Stimulated activated CD8-positive, alpha-beta memory T cell treated with anti-CD3 and anti-CD28 coated beads, Interleukin-12 subunit alpha, Interleukin-12 subunit beta, amount 100 ng/mL, for 4 hours (primary cell): ENCODE measurements at places on chromosomes 2 and 18.

DNA sequence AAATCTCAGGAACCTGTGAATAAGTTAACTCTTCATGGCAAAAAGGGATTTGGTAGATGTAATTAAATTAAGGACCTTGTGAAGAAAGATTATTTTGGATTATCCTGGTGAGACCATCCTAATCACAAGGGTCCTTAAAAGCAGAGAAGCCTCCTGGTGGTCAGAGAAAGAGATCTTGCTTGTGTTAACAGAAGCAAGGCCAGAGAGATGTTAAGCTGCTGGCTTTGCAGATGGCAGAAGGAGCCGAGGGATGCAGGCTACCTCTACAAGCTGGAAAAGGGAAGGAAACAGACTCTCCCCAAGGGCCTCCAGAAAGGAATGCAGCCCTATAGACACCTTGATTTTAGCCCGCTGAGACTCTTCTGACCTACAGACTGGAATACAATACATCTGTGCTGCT, 197.0 kb downstream of the STK39 start:
- no peak for DNase-seq

- DNase-seq = no peak
Measured at GRCh38 chr2:62343636-62344337, 147.9 kb downstream of the B3GNT2 start.

DNA sequence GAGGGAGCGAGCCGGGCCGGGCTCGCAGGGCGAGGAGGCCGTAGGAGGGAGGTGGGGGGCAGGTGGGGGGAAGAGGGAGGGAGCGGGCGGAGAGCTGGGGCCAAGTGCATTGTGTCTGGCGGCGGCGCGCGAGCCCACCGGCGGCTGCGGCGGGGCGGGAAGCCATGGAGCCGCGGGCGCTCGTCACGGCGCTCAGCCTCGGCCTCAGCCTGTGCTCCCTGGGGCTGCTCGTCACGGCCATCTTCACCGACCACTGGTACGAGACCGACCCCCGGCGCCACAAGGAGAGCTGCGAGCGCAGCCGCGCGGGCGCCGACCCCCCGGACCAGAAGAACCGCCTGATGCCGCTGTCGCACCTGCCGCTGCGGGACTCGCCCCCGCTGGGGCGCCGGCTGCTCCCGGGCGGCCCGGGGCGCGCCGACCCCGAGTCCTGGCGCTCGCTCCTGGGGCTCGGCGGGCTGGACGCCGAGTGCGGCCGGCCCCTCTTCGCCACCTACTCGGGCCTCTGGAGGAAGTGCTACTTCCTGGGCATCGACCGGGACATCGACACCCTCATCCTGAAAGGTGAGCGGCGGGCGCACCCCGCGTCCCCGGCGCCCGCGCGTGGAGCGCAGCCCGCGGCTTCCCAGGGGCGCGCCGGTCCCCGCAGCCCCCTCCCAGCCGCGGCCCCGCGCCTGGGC, at the start of gene TMEM178A:
TSS of gene TMEM178A (plus strand) at position 107 of the 680 bp plus-strand sequence. CDS start at position 165, 58 bp downstream.
- DNase-seq = no peak

- DNase-seq = no peak
Measured at GRCh38 chr2:3490191-3491170, 28.9 kb downstream of the ADI1 start.

- DNase-seq = no peak
Measured at GRCh38 chr2:6053743-6054142, 361.6 kb downstream of the SOX11 start.

DNA sequence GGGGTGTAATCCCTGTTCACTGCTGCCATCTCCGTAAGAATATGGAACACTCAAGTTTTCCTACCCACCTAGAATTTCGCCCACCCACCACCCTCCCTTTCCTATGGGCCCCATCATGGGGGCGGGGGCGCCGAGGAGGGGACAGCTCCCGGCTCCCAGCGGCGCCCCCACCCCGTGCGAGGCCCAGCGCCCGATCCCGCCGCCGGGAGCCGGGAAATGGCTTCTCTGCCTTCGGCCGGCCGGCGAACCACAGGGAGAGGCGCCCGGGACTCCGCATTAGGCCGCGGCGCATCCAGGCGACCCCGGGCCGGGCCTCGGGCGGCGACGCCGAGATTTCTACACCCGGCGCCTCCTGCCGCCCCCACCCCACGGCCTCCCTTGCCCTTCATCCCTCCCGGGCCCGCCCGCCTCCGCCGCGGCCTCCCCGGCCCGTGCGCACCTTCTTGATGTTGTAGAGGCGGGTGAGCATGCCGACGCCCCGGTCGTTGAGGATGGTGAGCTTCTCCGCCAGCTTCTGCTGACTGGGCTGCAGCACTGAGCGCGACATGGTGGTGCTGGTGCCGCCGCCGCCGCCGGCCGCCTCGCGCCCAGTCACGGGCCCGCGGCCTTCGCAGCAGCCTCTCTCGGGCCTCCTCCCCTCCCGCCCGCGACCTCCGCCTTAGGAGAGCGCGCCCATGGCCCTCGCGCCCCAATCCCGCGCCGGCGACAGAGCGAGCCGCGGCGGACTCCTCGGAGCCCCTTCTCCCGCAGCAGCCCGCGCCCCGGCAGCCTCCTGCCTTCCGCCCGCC, 510 bp downstream of the NCKAP1 start:
- no peak for DNase-seq

DNA sequence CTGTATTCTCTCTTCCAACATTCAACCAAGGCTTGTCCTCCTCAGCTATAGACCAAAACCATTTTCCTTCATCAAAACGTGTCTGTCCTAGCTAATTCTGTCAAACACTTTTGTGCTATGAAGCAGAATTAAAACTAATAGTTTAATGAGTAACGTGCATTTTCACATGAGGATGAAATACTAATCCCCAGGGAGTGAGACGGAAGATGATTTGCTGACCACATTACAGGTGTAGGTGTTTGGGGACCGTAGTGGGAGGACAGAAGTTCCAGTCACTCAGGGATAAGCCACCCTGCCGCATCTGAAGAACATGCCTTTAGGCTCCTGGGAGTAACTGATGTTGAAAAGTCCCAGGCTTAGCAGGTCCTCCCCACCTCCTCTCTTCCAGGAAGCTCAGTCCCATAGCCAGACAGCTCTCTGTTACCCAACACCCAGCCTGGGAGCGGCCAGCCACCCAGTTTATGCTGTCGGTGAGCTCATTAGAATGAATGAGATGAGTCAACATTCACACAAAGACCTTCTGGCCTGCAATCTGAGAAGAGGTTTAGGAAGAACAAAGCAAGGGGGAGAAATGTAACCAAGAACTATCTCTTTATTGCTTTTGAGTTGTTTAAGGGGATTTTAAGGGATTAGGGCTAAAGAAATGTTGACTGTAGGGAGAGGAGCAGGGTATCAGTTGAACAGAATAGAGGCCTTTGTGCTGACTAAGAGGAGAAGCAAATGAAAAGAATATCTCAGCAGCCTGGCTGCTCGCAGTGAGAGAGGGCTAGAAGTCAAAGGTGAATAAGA, 122.5 kb downstream of the FOXI3 start:
- DNase-seq = no peak

- no peak for DNase-seq
Measured at GRCh38 chr2:48414980-48415835, 114.7 kb upstream of the STON1 start.

DNA sequence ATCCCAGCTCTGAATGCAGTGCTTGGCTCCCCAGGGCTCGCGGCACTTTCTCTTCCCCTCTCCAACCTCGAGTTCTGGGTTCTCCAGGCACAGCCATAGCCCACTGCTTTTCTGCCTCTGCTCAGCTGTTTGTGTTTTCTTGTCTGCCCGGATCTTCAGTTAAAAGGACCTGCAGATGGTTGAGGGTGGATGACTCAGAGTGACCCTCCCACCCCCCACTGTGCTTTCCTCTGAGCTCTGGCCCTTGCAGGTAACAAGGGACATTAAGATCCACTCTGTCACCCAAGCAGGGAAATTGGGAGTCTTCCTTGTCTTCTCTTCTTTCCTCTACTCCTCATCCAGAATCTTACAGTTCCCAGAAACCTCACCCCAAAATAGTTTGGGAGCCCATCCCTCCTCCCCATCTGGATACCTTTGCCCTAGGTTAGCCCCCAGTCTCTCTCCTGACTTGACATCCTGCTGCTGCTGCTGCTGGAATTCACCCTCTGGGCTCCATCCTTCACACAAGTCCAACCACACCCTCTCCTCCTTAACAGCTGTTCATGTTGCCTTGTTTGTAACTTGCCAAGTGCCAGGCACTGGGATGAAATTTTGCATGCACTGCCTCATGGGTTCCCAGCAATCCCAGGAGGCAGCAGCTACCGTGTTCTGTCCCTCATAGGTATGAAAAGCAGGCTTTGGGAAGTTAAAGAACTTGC, 157.9 kb upstream of the TTC39C start:
- no peak for DNase-seq

- no peak for DNase-seq
Measured at GRCh38 chr18:32920796-32921787, 148.3 kb upstream of the KLHL14 start.

- no peak for DNase-seq
Measured at GRCh38 chr2:229282758-229283546, 11.9 kb upstream of the PID1 start.

DNA sequence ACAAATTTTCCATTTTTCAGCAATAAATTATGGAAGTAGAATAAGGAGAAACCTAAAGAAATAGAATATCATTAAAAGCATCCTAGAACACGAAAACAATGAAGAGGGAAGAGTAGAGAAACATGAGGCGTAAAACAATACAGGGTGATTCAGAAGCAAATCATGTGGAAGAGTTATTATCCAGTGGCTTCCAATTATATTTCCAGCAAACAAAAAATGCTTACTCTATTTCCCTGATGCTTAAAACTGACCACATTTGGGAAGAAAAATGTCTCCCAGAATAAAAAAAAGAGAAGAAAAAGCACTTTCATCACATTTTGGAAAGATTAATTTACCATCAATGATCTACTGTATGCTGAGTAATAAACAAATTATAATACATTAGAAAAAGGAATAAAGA, 192.6 kb downstream of the CD226 start:
- no peak for DNase-seq

- no peak for DNase-seq
Measured at GRCh38 chr18:42446195-42446594, 491.2 kb downstream of the PIK3C3 start.

DNA sequence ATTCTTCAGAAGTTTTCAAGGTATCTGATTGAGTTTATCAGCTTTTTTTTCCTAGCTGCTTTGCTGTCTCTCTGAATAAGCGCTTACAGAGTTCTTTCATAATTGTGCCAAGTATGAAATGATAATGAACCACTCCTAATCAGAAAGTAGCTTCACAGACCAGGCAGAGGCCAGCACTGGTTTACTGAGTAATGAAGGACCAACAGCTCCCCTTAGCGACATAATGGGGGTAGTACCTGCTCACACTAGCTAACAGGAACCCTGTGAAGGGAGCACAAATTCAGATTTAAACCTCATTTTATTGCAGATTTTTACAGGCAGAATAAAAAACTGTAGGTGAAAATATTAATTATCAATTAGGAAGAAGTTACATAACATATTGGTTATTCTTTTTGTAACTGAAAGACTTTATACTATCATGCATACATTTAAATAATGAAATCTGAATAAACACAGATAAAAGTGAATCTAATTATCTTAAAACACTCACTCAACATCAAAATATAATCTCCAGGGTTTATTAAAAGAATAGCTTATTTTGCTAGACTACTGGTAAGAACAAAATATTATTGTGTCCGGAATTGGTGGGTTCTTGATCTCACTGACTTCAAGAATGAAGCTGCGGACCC, 53.7 kb upstream of the LRRC30 start:
- no peak for DNase-seq

- DNase-seq = no peak
Measured at GRCh38 chr2:127082974-127083373, 24.0 kb downstream of the BIN1 start.

GRCh38 chr2:240168041-240168440, 27.6 kb upstream of the OTOS start:
- DNase-seq = no peak

DNA sequence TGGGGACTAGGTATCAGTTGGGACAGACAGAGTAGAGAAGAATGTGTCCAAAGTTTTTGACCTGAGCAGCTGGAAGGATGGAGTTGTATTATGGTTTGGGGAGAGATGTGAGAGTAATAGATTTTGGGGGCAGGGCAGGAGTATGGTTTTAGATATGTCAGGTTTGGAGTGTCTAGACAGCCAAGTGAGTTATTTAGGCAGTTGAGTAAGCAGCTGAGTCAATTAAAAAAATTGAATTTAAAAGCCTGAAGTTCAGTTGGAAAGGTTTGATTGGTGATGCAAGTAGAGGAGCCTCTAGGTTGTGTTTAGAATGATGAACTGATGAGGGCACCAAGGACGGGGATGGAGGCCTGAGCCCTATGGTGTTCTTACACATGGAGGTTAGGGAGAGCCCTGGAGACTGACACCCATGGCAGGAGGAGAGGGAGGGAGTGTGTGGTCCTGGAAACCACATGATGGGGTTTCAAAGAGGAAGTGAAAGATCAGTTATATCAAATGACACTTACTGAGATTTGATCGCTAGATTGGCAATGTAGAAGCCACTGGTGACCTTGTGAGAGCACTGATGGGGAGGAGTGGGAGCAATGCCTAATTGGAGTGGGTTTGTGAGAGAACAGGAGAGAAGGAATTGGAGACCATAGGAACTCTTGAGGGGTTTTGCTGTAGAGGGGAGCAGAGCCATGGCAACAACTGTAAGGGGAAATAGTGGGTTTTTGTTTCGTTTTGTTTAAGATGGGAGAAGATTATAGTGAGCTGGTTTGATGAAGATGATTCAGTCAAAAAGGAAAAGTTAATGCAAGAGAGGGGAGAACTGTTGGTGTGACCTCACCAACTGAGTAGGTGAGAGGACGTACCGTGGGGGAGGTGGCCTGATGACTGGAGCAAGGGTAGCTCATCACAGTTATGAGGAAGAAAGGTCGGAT, 10.3 kb downstream of the ITGA6 start:
- peak; percentile 25 for DNase-seq

DNA sequence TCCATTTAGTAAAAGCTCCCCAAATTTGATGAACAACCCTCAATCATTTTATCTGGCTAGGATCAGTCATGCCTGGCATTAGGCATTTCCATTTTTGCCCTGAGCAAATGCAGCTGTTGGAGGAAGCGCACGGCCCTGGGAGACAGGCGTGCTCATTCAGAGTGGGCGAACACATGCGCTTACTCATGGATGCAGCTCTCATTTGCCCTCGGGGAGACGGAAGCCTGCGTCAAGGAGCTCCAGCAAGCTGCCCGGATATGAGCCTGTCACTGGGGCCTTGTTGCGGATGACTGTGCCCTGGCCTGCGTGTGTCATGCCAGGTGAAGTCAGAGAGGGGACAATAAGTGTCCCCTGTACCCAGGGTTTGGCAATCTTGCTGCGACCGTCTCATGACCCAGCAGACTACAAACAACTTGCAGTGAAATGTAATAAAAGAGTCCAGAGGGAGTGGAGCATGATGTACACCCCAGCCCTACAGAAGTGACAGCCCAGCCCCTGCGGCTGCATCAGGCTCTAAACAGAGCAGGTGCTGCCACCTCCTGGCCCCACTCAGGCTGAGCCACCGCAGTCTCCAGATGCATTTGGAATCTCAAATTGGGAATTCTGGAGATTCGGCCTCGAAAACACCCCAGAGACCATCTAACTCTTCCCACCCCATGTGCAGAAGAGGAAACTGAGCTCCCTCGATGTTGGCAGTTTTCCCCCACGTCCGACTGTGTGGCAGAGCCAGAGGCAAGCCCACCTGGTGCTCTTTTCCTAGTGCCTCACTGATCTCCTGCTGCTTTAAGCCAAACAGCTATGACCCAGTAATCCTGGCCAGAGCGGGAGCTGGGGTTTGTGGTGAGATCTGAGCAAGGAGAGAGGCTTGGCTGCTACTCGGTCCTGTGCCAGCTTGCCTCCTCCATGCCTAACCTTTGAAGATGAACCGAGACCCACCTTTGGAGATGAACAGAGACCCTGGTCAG, 105.0 kb upstream of the ALK start:
- DNase-seq = no peak
